Gastroesophageal sphincter (tissue), 4 donors: ENCODE measurements at places on chromosomes 4 and X.

DNA sequence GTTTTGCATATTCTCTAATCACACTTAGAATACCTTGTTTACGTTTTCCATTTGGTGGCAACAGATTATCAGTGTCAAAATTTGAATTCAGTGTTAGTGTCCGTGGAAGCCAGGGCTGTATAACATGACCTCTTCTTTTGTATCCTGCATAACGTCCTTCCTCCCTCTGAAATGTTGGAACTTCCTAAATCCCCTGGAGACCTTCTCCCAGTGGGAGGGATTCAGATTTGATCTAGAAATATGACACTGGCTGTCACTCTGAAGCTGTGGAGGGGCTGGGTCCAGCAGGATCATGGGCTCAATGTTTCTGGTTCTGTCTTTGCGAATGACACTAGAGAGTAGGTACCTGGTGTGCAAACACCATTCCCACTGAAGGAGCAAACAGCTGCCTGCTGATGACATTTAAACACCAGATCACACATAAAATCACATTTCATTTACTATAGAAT, 850 bp upstream of the CXCL3 start:
- ATAC-seq = no peak

GRCh38 chr4:10140866-10141759, 24.5 kb upstream of the WDR1 start:
- ATAC-seq = no peak

GRCh38 chr4:52729586-52729985, 21.6 kb downstream of the ERVMER34-1 start:
- ATAC-seq = no peak

DNA sequence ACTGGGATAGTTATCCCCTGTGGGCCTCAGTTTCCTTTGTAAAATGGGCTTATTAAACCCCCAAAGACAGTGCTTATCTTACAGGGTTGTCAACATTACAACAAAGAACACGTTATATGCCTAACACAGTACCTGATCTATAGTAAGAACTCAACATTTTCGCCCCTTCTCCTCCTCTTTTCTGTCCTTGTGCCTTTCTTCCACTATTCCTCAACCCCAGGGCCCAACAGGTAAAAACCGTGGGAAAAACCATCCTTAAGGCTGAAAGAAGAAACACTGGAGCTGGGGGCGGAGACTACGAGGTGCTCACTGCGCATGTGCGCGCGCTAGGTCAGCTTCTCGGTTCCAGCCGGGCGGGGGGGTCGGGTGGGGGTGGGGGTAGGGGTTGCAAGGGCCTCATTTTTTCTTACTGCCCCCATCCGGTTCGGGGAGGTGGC, 426 bp upstream of the XIAP start:
- ATAC-seq = peak; percentile 73

DNA sequence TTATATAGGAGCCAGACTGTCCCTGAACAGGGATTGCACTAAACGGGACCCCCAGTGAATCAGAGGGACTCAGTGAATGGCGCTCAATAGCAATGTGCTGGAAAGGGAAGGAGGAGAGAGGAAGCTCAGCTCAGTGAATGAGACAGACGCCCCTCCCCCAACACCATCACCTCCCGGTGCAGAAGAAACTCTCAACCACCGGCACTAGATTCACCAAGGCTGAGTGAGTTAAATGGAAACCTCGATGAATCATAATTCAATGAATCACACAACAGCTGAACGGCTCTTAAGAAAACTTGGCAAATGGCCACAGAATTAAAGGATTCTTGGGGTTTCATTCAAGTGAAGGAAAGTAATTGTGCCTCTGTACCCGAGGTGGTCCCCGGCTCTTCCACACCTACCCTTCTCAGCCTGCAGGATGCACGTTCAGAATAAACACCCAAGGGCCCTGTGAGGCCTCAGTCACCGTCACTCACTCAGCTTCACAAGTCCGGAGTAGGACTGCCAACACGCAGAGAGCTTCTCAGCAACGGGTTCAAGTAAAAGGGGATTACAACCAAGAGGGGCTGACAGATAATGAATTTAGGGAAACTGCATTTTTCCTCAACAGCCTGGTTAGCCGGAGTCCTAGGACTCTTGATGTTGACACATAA, 29.3 kb downstream of the CRMP1 start:
- ATAC-seq = no peak

DNA sequence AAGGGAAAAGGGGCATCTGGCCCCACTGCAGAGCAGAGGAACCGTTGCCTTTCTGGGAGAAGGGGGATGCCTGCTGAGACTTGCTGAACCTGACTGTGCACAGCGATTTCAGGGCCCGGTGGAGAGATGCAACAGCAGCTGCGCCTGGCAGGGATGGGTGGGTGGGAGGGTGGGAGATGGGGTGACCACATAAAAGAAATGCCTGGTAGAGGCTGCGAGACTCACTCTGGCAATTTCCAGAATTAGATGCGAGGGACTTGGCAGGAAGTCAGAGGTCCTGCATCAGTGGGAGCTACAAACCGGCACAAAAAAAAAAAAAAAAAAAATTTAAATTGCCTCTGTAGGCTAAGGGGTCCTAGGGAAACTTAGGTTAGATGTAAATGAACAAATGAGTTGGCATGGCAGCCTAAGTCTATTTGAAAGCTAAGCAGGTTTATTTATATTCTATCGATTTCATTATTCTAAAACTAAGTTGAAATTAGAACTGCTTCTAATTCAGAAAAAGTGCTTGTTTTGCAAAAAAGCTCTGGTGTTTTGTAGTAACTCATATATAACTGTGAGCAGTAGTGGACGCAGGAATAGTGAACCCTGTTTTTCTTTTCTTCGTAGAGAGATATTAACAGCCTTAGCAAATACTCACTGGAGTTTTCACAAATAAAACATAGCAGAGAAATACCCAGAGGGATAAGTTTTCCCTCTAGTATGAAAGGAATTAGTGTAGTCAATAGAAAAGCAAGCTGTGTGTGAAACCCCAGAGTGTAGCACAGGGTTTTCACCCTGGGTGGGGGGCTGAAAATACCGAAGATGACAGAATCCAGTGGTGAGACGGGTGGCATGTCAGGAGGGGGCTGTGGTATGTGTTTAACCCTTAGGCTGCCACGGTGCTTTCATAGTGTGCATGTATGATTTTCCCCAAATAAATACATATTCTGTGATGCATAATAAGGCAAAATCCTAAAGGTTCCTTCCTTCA, 130.1 kb downstream of the EGF start:
- no peak for ATAC-seq

DNA sequence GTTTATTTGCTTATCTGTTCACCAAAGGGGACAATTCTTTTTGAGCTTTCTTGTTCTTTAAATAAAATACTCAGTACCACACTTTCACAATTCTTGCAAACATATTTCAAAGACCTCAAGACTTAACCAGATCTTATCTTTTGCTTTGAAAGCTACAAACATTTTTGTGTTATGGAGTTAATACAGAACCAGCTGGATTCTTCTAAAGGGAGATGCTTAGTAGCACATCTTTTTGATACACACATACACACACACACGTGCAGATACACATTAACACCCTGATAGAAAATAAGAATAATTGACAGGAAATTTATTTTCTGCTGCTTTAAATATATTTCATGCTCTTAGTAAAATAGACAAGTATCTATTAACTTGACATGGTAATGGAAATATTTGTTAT, 379.1 kb downstream of the SH2D1A start:
- ATAC-seq = no peak

- no peak for ATAC-seq
Observed at GRCh38 chr4:839675-840443, 13.9 kb upstream of the CPLX1 start.

GRCh38 chrX:118847676-118848075, 24.1 kb downstream of the ZCCHC12 start:
- ATAC-seq = peak; percentile 67

DNA sequence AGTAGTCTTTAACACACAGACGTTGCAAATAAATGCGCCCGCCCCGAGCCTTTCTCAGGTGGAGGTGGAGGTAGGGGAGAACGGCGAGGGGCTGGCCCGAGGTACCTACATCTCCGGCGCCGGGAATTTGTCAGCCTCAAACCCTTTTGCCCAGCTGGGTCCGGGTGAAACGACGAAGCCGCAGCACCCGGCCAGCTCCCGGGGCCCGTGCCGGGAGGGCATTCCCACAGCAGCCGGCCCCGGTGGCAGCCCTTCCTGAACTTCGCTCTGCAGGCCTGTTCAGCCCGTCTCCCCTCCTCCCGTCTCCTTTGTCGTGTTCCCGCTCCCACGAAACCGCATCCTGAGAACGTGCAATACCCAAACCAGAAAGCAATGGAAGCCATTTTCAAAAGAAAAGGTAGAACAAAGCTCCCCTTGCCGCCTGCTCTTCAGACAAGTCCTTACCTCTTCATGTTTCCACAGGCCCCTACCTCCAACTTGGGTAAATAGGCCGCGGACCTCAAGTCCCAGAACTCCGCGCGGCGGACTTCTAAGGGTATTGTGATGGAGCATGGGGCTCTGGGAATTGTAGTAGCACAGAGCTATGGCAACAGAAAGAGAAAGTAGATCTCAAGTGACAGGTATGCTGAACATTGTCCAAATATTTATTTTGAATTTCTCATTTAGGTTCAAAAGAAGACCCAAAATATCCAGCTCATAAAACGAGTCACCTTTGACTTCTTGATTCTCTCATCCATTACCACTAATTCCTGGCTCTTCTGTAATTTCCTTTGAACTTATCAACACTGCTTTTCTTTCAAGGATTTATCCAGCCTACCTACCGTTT, at the start of gene RBM41:
RBM41 (minus strand) TSS at position 501 of the 826 bp plus-strand sequence; CDS start at position 452, 49 bp downstream.
- ATAC-seq = peak; percentile 86

GRCh38 chr4:94408549-94409374, 43.0 kb upstream of the PDLIM5 start:
- ATAC-seq = no peak
